ENCODE measurements at places on chromosomes 13 and 19.

DNA sequence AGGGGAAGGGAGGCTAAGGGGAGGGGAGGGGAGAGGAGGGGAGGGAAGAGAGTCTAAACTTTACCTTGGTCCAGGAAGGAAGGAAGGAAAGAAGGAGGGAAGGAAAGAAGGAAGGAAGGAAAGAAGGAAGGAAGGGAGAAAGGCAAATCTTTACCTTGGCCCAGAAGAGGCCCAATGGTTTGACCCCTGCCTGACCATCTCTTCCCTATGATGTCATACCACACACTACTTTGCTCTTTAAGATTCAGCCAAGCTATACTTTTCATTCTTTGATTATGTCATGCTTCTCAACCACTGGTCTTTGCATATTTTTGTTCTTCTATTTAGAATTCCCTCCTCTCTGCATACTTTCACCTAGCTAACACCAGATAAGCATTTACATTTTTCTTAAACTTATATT lies 1077.5 kb downstream of the PCDH9 start:
- no peak for DNase-seq

GRCh38 chr19:10206226-10206885 lies 11.6 kb upstream of the DNMT1 start:
- DNase-seq = no peak

- peak; percentile 46 for DNase-seq
Measured at GRCh38 chr13:27573265-27573664, 47.1 kb downstream of the LNX2 start.

DNA sequence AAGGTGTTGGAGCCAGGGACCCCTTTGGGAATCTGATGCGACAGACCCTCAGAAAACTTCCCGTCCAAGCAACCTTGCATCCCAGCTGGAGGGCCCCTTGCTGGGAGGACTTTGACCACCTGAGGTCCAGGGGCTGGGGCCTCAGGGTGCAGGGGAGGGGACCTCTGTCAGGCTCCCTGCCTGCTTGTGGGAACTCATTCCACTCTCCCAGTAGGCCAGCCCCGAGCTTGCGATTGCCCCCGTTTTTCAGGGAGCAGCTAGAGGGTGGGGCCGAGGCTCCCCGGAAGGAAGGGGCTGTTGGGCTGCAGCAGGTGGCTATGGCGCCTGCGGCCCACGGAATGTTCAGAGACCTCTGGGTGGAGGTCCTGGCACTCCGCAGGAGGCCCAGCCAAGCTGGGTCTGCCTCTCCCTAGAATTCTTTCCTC lies 2.8 kb downstream of the GNA11 start:
- no peak for DNase-seq

DNA sequence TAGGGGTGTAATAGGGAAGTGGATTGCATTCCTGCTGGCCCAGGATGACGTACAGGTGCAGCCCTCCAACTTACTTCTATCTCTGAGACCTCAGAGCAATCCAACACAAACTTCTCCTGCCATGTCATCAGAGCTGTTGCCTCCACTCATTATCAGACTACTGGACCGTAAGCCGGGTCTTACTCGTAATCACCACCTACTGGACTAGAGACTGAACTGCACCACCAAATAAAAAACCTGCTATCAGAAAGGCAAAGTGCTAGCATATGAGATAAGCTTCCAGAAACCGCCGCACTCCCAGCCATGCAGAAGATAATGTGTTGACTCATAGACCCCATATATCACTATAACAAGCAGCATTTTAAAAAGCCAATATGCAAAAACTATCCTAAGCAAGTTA lies 102.0 kb downstream of the SLITRK1 start:
- DNase-seq = no peak

GRCh38 chr13:76950101-76950500 lies 1.8 kb downstream of the ACOD1 start:
- DNase-seq = no peak

Data from Caki2 (cell line).